GM06990 (cell line): ENCODE measurements at places on chromosomes 4 and X.

DNA sequence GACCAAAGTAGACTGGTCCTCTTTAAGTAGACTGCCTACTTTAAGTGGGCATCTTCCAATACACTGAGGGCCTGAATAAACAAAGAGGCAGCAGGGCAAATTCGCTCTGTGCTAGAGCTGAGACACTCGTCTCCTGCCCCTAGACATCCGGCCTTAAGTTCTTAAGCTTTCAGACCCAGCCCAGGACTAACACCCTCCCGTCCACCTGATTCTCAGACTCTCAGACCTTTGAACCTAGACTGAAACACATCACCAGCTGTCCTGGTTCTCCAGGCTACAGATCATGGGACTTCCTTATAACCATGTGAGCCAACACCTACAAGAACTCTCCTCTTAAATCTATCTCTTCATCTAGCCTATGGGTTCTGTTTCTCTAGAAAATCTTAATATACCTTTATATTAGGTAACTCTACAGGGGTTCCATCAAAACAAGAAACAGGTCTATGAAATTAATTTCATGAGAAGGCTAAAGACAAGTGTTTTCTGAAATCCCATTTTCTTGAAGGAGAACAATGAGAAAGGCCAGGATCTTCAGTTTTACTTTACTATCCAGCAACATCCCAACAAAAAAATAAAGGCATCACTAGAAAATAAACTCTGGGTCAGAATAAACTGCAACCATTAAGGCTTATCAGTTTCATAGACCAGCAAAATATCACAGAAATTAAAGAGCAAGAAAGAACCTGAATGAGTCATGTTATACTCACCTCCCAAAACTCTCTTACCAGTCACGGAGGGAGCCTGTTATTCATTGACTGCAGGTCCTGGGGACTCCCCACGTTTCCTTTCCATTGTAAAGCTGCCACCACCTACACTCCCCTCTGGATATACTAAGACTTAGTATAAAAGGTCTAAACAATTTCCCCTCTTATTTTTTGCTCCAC lies 14.8 kb downstream of the ADGRA3 start:
- no peak for DNase-seq

GRCh38 chr4:79049840-79050540 lies 110.8 kb upstream of the PAQR3 start:
- no peak for DNase-seq

DNA sequence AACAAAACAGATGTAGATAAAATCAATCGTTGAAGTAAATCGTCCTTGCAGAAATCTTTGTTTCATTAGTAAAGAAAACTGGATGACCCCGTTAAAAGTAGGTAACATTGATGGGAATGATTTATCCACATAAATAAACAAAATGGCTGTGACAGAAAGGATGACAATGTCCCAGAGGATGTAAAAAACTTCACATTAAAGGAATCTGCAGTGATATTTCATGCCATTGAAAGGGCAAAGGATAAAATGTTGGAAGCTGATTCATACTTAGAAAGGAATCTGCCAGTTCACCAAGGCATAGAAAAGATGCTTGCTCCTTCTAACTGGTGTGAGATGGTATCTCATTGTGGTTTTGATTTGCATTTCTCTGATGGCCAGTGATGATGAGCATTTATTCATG lies 24.2 kb upstream of the EPGN start:
- DNase-seq, result no peak

GRCh38 chr4:139715746-139716391 lies 50.2 kb downstream of the MGST2 start:
- DNase-seq, result no peak

- DNase-seq, result peak; percentile 59
Measured at GRCh38 chr4:75101906-75102786, 169.2 kb downstream of the PARM1 start.

- DNase-seq, result no peak
Measured at GRCh38 chr4:2483237-2483636, 14.3 kb downstream of the RNF4 start.

GRCh38 chr4:97028785-97029184 lies 1114.5 kb downstream of the STPG2 start:
- DNase-seq, result no peak

GRCh38 chr4:2624782-2625530 lies 88.5 kb downstream of the FAM193A start:
- no peak for DNase-seq

GRCh38 chr4:74181219-74181618 lies 23.3 kb downstream of the MTHFD2L start:
- no peak for DNase-seq

- DNase-seq, result no peak
Measured at GRCh38 chr4:128338634-128339355, 51.2 kb upstream of the PGRMC2 start.

DNA sequence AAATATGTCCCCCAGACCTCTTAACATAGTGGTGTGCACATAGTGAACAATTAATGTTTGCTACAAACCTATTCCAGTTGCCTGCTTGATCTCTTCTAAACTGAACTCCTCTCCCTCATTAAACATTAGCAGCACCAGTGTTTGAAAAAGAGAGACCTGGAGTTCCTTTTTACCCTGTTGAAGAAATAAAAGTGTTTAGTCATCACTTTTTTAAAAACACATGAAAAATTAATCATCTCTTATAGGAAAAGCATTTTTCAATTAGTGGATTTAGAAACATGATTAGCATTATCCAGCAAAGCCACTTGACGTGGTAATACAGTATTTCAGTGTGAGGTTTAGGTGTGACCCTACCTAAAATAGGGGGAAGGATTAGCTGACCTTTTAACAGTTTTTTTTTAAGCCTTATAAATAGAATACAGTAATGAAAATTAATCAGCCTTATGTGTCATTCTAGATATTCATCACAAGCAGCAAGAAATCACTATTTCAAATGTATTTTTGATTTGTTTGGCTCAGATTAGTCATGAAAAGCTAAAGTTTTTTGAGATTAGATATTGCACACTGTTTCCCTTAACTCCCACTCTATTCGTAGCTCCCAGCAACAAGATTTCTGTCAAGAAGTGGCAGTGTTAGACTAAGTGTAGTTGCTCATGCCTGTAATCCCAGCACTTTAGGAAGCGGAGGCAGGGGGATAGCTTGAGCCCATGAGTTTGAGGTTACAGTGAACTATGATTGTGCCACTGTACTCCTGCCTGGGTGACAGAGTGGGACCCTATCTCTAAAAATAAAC lies 26.2 kb downstream of the CUL4B start:
- no peak for DNase-seq

GRCh38 chr4:74376888-74377483 lies 12.0 kb downstream of the EREG start:
- DNase-seq, result no peak

- no peak for DNase-seq
Measured at GRCh38 chr4:181645489-181645888, 597.7 kb upstream of the TENM3 start.

DNA sequence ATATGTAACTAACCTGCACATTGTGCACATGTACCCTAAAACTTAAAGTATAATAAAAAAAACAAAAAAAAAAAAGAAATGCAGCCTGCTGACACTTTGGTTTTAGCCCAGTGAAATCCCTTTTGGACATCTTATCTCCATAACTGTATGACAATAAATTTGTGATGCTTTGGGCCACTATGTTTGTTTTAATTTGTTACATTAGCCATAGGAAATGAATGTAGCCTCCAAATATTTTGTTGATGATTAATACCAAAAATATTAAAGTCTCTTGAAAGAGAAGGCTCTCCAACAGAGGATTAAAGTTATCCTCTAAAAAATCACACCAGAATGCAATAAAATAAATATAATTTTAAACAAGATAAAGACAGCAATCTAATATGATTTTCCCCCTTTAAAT lies 852.7 kb upstream of the SLIT2 start:
- DNase-seq, result no peak

DNA sequence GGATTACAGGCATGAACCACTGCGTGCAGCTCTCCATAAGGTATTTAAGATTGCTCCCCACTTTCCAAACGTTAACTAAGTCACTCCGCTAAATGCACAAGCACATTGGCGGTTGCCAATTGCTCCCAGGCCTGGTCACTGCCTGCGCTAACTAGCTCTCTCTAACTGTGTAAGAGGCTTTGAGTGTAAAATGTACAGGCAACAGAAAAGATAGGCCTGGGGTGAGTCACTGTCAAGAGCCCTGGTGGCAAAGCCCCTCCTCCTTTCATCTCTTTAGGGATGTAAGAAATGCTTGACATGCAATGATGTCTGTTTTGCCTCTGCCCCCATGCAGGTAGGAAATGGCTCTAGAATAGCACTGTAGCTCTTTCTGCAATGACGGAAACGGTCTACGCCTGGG lies 329.7 kb upstream of the GATB start:
- DNase-seq, result no peak

DNA sequence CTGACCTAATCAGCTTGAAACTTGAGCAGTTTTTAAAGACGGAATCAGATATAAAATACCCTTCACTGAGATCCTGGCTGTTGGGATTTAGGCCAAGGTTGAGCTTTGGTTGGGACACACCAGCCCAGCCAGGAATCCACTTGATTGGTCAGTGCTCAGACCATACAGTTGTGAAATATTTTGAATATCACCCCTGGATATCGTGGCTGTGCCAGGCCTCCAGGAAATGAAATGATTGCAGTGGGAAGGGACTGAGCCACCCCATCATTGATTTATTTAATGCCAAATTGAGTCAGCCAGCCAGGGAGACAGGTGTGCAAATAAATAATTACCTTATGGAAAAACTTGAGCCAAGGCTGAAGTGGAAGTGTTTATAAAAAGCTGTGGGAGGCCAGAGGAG lies 128.4 kb upstream of the SCML1 start:
- DNase-seq, result no peak

DNA sequence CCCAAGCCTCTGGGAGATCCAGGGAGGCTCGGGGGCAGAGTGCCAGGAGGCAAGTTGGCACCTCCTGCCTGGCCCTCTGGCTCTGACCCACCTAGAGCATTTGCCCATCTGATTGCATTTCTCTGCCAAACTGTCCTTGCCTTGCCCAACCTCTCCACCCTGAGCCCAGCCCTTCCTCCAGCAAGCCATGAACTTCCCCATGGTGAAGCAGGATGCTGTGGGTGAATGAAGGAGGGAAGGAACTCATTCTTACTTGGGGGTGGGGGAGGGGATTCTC lies 9.3 kb upstream of the CNGA2 start:
- no peak for DNase-seq

DNA sequence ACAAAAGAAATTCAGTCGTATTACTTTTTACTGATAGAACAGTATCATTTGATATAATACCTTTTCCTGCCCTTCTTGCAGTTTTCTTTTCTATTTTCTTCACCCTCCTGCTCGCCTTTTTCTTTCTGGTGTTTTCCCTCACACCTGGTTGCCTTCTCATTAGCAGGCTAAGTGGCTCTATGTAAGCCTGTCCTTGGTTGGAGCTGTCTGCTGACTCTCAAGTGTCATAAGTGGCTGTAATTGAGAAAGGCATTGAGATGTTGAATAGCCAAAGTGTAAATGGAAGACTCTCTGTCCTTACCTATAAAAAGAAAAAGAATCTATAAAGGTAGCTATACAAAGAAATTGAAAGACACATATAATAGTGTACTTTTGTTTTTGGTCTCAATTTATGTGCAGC lies 180.7 kb downstream of the ADGRL3 start:
- no peak for DNase-seq

- DNase-seq, result peak; percentile 41
Measured at GRCh38 chr4:77126809-77127208, 30.2 kb upstream of the CCNG2 start.

GRCh38 chr4:68904786-68905185 lies 46.8 kb downstream of the UGT2A3 start:
- no peak for DNase-seq

- no peak for DNase-seq
Measured at GRCh38 chrX:63436865-63437264, 85.7 kb upstream of the SPIN4 start.

GRCh38 chr4:22515145-22515887 lies 550 bp downstream of the ADGRA3 start:
- DNase-seq, result peak; percentile 81

GRCh38 chrX:100695991-100696390 lies 35.9 kb downstream of the SYTL4 start:
- no peak for DNase-seq

GRCh38 chrX:23334848-23335599 lies at the start of gene PTCHD1:
Gene PTCHD1, plus strand, starts transcription at chrX:23334849. Its CDS starts 27 bp downstream, at chrX:23334876.
- peak; percentile 11 for DNase-seq

DNA sequence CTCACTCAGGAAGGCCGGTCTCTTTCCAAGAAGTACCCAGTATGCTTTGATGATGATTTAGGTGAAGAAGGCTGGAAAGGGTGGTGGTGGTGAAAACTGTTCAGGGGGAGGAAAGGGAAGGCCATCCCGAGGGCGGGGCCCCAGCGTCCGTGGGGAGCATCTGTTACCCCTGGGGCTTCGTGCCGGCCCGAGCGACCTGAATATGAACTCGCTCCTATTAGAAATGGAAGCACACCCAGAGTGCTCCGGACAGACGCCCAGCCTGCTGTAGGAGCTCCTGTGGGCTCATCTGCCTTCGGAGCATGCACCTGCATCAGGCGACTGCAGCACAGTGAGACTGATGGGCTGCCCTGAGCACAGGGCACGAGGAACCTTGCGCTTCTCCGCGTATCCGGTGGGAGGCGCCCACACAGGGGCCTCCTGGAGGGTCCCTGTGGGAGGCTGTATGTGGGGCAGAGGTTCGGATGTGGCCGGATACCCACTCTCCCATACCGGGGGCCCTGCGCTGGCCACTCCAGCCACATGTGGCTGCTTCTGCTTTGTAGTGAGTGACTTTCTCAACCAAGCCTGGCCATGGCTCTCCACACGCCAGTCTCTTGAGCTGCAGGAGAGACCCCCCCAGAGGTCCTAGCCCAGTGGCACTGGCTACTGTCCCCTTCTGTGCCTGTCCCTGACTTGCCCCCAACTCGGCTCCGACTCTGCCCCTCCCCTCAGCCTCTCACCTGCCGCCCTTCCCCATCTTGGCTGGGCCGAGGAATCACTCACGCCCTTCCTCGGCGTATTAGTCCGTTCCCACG lies 36.7 kb downstream of the FGFRL1 start:
- no peak for DNase-seq

- DNase-seq, result no peak
Measured at GRCh38 chr4:24024157-24024556, 134.3 kb upstream of the PPARGC1A start.

- no peak for DNase-seq
Measured at GRCh38 chrX:114071412-114071811, 512.5 kb upstream of the HTR2C start.

GRCh38 chrX:119228512-119229252 lies 7.4 kb upstream of the PGRMC1 start:
- no peak for DNase-seq

- DNase-seq, result no peak
Measured at GRCh38 chr4:139767168-139767567, 101.5 kb downstream of the MGST2 start.
